CD4-positive, alpha-beta T cell treated with Interleukin-6 for 4 hours (primary cell): ENCODE measurements at places on chromosomes 1 and 21.

DNA sequence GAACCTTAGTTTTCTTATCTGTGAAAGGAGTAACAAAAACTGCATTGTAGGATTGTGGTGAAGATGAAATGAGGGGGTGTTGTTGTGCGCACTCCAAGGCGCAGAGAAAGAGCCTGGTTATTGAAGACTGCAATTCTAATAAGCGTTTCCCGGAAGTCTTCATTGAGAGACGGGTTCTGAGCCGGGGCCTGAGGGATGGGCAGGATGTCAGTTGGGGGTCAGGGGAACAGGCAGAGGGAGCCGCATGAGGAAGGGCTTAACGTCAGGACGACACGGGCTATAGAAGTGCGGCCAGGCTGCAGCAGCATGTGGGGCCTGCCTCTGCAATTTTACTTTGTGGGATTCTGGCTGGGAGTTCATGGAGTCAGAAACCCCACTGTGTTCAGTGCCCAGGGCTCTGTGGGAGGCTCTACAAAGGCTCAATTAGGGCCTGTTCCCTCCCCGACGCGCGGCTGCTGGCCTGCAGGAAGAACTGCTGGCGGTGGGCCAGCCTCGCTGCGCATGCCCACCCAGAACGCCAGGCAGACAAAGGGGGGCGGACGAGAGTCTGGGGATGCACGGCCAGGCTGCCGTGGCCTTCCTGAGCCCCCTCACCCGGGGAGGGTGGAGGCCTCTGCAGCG, 20.7 kb downstream of the TRIM62 start:
- no peak for DNase-seq

DNA sequence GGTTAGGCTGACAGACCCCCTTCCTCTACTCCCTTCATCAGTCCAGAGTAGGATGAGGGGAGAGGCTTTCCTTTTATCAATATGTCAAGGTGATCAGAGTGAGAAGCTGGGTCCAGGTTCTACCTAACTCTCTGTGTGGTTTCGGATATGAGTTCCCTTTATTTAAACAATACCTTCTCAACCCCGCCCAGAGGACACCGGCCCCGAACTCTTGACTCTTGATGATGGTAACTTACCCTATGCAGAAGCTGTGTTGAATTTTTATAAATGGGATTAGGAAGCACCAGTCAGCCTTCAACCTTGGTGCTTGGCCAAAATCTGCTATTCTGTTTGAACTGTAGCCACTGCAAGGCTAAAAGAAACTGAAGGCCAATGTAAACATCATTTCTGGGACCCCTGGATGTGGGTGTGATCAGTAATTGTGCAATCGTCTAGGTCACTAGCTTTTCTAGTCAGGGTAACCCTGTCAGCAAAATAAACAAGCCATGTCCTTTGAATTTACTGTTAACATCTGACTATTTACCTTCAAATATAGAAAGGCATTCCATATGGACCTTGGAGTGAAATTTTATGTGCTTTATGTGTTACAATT, 398.3 kb downstream of the SEC16B start:
- no peak for DNase-seq

DNA sequence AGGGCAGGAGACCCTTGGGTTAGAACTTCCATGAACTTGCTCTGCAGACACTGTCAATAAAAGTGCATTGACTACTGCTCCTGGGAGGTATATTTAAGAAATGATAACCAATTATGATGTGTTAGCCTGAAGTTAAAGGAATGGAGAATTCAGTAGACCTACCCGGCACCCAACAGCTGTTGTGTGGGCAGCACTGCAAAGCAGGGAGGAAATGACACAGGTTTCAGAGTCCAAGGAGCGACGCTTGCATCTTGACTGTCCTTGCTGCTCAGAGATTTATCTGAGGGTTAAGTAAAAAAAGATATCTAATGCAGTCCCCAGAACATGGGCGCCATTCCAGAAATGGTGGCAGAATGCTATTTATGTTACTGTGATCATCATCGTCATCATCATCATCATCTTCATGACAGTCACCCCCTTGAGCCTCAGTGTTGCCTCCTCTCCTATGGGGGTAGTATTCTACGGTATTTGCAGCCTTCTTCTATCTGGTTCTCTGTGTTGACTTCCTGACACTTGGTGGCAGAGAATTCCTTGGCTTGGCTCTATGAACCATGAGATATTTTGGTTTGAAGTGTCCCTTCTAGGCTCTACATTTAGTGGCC, 225.9 kb downstream of the KAZN start:
- DNase-seq, result no peak

- no peak for DNase-seq
Measured at GRCh38 chr1:36847761-36848160, 186.6 kb downstream of the GRIK3 start.

DNA sequence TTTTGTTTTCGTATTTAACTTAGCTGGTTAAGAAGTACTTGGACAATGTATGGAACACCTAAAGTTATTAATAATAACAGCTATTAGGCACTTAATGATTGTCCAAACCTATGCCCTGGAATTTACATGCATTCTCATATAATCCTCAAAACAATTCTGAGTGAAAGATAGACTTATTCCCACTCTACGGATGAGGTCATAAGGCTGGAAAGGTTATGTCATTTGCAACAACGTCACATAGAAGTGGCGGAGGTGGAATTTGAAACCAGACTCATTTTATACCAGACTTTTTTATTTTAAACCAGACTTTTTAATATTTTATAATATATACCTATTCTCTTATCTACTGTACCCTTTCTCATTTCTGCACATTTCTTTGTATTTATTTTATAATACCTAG, 8.4 kb downstream of the LRRC8D start:
- no peak for DNase-seq

DNA sequence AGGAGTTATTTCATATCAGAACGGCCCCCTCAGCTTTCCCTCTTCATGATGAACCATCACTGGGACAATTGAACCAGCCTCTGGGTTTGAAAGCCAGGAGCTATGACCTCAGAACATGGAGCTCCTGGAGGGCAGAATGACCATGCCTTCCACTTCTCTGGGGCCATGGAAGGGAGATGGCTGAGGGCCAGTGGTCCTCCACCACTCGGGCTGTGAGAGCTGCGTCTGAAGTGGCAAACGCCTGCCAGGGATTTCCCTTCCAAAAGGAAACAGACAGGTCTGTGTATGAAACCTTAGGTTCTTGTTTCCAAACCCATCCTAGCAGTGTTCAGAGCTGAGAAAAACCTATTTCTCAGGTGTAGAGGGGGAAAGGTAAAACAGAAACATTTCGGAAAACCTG, 22.5 kb downstream of the PKP1 start:
- no peak for DNase-seq

DNA sequence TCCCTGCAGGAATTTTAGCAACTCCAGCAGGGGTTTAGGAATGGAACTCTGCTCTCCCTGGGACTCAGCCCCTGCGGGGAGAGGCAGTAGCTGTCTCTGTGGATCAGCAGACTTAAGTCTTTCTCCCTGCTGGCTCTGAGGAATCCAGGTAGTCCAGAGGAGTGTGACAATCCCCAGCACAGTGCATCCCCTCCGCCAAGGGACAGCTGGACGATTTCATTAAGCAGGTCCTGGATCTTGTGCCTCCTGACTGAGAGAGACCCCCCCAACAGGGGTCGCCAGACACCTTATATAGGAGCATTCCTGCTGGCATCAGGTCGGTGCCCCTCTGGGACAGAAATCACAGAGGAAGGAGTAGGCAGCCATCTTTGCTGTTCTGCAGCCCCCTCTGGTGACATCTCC, 30.6 kb downstream of the AKT3 start:
- DNase-seq, result no peak

DNA sequence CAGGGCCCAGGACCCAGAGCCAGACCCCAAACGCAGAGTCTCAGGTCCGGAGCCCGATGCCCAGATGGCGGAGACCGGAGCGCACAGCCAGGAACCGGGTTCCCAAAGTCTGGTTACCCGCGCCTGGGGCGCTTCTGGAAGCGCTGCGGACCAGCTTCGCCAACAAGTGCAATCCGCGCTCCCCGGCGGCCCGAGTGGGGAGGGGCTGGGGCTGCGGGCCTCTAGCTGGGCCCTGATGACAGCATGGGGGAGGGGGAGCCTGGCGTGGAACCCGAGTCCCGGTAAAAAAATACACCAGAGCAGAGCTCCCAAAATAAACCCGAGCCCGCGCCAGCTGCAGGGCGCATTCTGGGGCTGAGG, 494 bp downstream of the NT5C1A start:
- peak; percentile 8 for DNase-seq

- no peak for DNase-seq
Measured at GRCh38 chr1:147496571-147497210, 44.6 kb upstream of the BCL9 start.

GRCh38 chr1:25643929-25644328, 27.3 kb downstream of the MAN1C1 start:
- DNase-seq, result no peak

DNA sequence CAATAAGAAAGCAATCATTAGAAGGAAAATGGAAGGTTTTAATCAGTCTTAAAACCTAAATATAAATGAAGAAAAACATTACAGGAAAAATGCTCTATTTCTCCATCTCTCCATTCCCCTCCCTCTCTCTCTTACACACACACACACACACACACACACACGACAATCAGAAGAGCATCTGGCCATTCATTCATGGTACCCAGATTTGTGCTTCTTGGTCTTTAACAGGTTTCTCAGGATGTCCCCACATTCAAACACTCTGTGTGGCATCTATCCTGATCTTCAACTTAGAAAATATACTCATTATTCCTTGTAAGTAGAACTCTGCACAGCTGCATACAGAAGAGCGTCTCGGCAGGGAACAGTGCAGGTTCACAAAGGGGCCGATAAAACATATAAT, 779 bp downstream of the LRRC40 start:
- no peak for DNase-seq

DNA sequence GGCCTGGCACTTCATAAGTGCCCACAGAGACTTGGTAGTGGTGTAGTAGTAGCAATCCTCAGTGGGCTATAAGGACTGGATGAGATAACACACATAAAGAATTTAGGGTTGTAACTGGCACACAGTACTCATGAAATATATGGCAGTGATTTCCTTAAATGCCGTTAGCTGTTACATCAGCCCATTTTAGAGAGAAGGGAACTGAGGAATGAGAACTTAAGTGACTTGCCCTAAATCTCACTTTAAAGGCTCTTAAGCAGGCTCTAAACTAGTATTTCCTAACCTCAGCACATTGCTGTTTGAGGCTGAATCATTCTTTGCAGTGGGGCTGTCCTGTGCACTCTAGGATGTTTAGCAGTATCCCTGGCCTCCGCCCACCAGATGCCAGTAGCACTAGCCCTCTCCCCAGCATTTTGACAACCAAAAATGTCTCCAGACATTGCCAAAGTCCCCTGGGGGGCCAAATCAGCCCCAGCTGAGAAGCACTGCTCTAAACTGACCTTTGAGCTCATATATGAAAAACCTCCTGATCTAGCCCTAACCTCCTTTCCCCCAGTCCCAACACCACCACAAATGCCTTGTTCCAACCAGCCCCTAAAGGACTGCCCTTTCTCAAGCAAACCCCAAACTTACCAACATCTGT, 11.6 kb downstream of the CAMK2N1 start:
- DNase-seq, result no peak

- DNase-seq, result no peak
Measured at GRCh38 chr1:17328855-17329254, 20.9 kb downstream of the PADI4 start.
